Upper lobe of left lung (tissue), 6 donors: ENCODE measurements at places on chromosomes 5 and 9.

- no peak for DNase-seq
Measured at GRCh38 chr5:116343961-116344360, 230.7 kb downstream of the SEMA6A start.

GRCh38 chr5:118984602-118985001 lies 3.7 kb downstream of the DTWD2 start:
- no peak for DNase-seq

- no peak for DNase-seq
Measured at GRCh38 chr5:34410411-34411139, 245.6 kb upstream of the RAI14 start.

- no peak for DNase-seq
Measured at GRCh38 chr5:60568646-60569045, 131.3 kb downstream of the DEPDC1B start.

- DNase-seq, result no peak
Measured at GRCh38 chr5:56986626-56986947, 34.7 kb upstream of the MIER3 start.

- DNase-seq, result no peak
Measured at GRCh38 chr5:59462956-59463355, 430.6 kb downstream of the PDE4D start.

GRCh38 chr5:136781464-136781863 lies 416.1 kb upstream of the TRPC7 start:
- no peak for DNase-seq

DNA sequence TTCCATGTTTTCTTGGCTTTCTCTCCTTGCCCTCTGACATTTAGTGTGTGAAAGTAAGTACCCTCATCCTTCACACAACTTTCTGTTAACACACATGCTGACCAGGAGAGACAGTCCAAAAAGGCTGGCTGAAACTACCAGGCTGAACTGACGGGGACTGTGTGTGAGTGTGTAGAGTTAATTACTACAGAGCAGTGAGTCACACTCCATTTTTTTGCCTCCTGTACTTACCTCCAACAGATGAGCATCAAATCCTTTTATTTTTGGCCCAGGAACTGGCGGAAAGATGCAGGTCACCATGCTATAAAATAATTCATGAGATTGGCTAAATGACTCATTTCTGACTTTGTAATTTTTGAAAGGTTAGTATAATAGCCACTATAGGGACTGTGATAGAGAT lies 20.2 kb upstream of the AGXT2 start:
- DNase-seq, result no peak

DNA sequence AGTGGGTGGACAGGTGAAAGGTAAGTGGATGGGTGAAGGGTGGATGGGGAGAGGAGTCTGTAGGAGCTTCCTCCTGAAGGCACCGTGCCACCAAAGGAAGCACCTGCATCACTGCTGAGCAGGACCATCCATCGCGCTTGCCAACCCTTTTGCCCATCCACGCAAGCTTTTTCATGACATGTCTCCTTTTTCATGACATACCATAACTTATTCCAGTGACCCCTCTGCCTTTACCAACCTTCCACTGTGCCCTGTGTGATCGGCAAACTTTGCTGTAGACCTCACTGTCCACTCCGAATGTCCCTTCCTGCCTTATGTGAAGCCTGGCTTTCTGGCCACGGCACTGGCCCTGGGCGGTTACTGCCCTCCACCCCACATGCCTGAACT lies 13.4 kb downstream of the FLT4 start:
- no peak for DNase-seq

DNA sequence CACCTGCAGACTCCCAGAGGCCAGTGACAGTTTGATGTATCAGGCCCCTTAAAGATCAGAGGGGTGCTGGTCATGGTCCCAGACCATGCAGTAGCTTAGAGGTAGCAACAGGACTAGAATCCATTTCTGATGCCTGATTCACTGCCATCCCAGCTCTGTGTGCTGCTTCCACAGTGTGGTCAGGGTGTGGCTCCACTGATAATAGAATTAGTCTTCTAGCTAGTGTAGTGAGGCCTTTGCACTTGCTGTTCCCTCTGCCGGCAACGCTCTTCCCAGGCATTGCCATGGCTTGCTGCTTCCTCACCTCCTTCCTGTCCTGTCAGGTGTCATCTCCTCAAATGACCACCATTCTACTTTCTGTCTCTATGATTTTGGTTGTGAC lies 15.8 kb downstream of the PPARGC1B start:
- no peak for DNase-seq

DNA sequence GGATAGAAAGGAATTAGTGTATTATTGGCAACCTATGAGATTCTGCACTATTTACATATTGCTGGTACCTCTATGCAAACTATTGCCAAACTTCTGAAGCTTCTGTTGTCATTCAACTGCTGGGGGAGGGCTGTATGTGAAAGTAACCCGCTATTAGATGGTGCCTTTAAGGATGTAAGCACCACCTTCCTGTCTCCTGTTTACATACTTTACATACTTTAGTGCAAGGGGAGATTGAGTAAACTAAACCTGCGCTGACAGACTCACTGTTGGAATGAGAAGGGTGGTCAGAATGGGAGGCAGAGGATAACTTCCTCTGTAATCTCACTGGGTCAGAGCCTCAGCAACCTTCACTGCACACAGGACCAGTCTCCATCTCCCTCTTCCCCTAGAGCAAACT lies 123.8 kb downstream of the NR3C1 start:
- DNase-seq, result no peak

DNA sequence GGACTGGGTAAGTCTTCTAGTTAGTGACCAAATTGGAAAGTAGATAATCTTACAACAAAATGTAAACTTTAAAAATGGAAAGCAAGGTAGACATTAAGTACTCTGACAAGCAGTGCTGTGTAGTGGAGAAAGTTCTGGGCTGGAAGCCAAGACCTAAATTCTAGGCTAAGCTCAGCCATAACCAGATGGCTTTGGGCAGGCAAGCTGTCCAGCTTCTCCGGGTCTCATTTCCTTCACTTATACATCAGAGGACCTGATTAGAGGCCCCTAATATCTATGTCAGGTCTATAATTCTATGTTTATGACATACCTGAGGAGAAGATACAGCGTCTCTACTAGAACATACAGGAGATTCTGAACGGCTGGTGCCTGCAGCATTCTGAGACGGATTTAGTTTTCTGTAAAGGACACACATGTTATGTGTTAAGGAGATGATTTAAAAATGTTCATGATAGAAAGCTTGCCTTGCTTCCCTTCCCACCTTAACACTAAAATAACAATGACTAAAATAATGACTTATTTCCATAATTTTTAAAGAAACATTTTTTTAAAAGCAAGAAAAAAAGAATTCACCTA lies 61.2 kb downstream of the ELL2 start:
- DNase-seq, result no peak

DNA sequence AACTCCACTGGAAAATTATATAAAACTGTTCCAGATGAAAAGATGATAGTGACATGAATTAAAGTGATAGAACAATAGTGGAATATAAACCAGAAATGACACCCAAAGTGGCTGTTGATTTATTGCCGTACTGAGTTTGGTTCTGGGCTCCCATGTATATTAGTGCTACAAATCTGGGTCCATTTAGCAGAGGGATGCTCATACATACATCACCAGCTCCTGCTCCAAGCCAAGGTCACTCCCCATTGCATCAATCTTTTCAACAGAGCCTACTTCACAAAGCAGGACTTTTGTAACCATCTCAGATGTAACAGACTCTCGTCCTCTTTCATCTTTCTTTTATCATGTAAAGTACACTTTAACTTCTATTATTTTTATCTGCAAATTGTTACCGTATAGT lies 208.6 kb downstream of the GAPVD1 start:
- DNase-seq, result no peak

DNA sequence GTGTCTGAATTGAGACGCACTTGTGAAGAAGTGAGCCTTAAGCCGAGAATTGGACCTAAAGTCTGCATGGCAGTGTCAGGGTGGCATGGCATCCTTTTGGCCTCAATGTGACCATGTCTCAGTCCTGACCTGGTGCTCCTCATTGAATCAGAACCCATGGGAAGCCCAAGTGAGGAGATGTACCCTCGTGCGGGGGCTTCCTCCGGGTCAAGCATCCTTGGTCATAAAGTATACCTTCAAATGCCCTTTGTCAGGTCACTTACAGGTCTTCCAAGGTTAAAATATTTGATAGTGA lies 202.2 kb downstream of the GADD45G start:
- no peak for DNase-seq

DNA sequence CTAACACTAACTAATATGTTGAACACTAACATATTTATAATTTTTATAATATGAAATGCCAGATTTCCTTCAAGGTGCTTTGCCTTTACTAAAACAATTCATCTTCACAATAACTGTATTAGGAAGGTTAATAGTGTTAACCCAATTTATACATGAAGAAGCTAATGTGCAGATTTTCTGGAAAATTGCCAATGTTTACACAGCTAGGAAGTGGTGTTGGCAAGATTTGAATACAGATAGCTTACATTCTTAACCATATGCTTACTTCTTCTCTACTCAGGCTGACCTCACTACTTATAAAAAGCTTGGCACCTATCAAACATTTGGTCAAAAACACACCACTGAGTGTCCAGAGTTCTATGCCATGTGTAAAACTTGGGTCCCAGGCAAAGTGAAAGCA lies 445.4 kb upstream of the ITGA1 start:
- no peak for DNase-seq

DNA sequence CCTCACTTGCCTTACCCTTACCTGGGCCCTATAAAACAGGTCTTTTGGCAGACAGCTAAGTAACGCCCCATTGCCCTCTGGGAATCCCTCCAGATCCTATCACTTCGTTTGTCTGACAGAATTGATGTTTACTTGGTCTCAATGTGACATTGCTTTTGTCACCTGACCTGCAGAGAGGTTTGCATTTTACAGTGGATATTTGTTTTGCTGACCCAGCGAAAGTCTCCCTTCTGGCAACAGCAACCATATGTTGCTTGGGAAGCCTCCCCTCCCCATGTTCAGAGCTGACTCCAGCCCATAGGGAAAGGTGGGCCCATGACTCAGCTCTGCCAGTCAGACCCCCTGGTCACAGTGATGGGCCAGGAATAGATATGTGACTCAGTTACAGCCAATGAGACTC lies 54.0 kb upstream of the LARP1 start:
- no peak for DNase-seq

- no peak for DNase-seq
Measured at GRCh38 chr5:169168280-169168679, 132.7 kb downstream of the SLIT3 start.

DNA sequence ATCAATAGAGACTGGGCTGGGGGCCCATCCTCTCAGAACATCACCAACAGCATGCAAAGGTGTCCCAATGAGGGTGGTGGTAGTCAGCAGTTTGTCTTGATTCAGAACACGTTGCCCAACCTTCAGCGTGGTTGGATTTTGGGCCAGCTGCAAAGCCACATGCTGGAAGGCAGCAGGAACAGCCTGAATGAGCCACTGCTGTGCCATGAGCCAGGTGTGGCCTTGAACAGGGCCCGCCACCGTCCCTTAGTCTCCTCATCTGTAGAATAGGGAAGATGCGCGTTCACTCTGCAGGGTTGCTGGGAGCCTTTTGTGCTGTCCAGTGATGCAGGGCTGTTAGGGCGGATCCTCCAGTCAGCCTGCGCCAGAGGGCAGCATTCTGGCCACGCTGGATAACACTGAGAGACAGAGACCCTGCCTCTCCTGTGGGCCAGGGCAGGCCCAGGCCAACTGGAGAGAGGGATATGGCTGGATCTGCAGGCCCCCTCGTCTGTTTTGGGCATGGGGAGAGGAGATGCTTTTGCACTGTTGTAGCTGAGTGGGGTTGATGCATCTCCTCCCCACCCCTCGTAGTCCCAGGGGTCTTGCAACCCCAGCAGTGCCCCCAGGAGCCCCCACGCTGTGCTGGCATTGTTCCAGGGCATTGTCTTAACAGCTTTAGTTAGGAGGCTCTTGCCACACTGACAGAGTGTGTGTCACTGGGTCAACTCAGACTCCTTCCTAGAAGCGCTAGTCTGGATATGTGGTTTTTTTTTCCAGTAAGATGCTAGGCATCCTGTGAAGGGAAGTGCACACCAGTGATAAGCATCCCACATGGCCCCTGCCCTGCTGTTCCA lies 42.1 kb downstream of the SLC46A2 start:
- DNase-seq, result peak; percentile 12

- no peak for DNase-seq
Measured at GRCh38 chr5:169970339-169970738, 10.0 kb downstream of the INSYN2B start.

- DNase-seq, result no peak
Measured at GRCh38 chr5:31334061-31334860, 140.8 kb downstream of the CDH6 start.

GRCh38 chr5:60883229-60883628 lies 39.2 kb upstream of the ELOVL7 start:
- no peak for DNase-seq

DNA sequence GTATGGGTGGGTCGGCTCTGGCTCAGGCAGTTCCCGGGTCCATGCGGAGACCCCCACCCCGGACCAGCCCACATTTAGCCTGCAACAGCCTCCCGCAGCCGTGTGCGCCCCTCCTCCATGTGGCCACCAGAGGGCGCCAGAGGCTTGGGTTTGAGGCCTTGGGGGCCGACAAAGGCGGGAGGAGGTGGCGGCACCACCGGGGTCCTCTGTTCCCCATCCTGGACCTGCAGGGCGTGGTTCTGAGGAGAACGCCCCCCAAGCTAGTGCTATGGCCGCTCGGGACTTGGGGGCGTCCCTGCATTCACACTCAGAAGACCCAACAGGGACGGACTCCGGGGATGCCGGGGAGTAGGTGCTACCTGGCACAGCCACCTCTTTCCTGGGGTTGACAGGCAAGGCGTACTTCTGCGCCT lies 16.5 kb downstream of the ASS1 start:
- DNase-seq, result peak; percentile 29

- DNase-seq, result no peak
Measured at GRCh38 chr5:61274511-61274911, 57.5 kb upstream of the ZSWIM6 start.

DNA sequence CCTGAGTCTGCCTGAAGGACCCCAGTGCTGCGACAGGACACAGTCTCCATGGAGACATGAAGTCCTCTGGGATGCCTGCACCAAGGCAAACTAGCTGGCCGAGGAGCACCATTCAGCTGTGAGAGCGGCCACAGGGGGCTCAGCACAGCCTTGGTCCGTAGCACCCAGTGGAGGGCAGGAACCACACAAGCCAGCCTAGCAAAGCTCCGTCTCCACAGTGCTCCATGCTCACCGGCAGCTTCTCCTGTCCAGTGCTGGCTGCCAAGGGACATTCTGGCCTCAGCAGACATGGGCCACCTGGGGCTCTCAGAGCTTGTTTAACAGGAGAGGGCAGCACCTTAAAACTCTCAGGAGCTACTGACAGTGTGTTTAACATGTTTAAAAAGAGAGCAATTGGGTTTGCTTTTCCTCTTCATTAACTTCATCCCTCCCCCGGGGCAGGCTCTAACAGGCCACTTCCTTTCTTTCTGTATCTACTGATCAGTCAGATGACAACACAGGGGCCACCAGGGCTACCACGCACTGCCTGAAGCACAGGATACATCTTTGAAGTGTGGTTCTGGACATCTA lies 57.0 kb downstream of the SECISBP2 start:
- DNase-seq, result no peak
